ENCODE measurements at places on chromosomes 2 and 18. TPM values are rescaled to one million over a fixed set of nuclear protein-coding genes. Genes with fewer than 3 reads are reported as not detected.

DNA sequence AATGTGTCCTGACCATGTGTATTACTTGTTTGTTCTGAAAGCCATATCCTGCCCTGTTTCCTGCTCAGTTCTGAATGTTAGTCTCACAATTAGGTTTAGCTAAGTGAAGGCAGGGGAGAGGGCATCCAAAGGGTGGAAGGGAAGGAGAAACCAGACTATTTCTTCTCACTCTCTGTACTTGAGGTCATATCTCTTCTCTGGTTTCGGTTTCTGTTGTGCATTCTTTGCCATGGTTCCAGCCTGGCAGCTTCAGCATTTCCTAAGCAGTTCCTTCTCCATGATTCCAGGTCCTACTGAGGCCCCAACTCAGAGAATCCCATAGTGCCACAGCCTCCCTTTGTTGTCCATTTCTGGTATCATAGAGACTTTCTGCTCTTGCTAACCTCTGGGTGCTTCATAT, 40.3 kb upstream of the HNMT start:
- no peak overlapping the region for H3K27ac ChIP-seq
- DNase-seq: no peak
- H3K4me1 ChIP-seq: no peaks in the 10 kb centered on the region
- no peaks in the 10 kb centered on the region for H3K36me3 ChIP-seq
- H3K27me3 ChIP-seq: no peaks in the 10 kb centered on the region
- no peak overlapping the region for H3K4me3 ChIP-seq

DNA sequence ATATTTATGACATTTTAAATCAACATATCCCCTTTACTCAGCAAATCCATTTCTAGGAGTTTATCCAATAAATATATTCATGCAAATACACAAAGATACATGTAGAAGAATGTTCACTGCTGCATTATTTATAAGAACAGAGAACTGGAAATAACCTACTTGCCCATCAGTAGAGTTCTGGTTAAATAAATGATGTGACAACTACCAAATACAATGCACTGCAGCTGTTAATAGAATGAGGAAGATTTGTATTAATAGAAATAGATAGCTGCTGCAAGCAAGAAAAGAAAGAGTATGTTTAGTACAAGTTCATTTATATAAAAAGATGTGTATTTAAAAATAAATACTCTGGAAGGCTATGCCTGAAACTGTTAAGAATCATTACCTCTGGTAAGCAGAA, 49.3 kb upstream of the CSRNP3 start:
- DNase-seq: no peak
- H3K36me3 ChIP-seq: no peaks in the 10 kb centered on the region
- no peaks in the 10 kb centered on the region for H3K4me1 ChIP-seq
- H3K27me3 ChIP-seq: no peaks in the 10 kb centered on the region
- H3K27ac ChIP-seq: no peak overlapping the region

- no peaks in the 10 kb centered on the region for H3K36me3 ChIP-seq
- no peaks in the 10 kb centered on the region for H3K27me3 ChIP-seq
- H3K4me1 ChIP-seq: no peaks in the 10 kb centered on the region
- no peak overlapping the region for H3K27ac ChIP-seq
Observed at GRCh38 chr2:147782141-147782930, 62.5 kb upstream of the ACVR2A start.

DNA sequence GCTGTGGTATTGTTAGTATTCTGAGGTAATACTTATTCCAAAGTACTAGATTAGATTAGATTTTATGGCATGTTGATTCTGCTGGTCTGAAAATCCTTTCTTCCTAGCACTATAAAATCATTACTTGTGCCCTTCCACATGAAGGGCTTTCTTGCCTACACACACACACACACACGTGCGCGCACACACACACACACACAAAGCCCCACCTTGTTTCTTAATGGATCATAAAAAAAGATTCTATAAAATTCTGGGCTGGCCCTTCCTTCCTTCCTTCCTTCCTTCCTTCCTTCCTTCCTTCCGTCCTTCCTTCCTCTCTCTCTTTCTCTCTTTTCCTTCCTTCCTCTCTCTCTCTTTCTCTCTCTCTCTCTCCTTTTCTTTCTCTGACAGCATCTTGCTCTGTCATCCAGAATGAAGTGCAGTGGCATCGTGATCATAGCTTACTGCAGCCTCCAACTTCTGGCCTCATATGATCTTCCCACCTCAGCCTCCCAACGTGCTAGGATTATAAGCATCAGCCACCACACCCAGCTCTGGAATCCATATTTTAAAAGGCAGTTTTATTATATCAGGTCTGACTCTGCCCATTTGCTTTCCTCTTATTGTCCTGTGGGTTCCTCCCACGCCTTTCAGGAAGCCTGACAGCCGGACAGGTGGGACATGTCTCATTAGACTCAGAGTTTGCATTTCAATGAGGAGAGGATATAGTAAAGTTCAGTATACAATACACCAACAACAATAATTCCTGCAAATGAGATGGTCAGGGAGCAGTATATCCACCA, 321.1 kb downstream of the PIK3C3 start:
- no peak overlapping the region for H3K27ac ChIP-seq
- no peak overlapping the region for H3K4me3 ChIP-seq
- DNase-seq: no peak

GRCh38 chr2:101745711-101746694, 48.5 kb downstream of the MAP4K4 start:
- H3K27me3 ChIP-seq: no peaks in the 10 kb centered on the region
- DNase-seq: no peak
- no peak overlapping the region for H3K4me3 ChIP-seq
- no peaks in the 10 kb centered on the region for H3K36me3 ChIP-seq

DNA sequence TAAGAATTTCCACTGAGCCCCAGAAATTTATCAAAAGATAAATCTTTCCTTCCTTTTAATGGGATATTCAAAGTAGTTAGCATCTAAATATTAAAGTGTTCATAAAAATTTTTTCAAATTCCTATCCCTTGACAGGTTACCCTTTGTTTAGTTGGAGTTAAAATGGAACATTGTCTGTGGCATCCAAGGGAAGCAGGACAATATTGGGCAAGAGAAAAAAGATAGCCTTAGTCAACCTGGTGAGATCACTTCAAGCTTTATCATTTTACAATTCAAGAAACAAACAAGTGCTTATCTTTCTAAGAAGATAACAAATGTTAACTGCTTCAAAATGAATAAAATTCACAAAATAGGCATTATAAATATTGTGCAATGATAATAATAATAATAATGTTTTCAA, 21.7 kb downstream of the NR4A2 start:
- H3K27ac ChIP-seq: no peak overlapping the region
- no peak overlapping the region for H3K4me3 ChIP-seq
- H3K27me3 ChIP-seq: no peaks in the 10 kb centered on the region
- H3K4me1 ChIP-seq: no peaks in the 10 kb centered on the region
- H3K36me3 ChIP-seq: no peaks in the 10 kb centered on the region

DNA sequence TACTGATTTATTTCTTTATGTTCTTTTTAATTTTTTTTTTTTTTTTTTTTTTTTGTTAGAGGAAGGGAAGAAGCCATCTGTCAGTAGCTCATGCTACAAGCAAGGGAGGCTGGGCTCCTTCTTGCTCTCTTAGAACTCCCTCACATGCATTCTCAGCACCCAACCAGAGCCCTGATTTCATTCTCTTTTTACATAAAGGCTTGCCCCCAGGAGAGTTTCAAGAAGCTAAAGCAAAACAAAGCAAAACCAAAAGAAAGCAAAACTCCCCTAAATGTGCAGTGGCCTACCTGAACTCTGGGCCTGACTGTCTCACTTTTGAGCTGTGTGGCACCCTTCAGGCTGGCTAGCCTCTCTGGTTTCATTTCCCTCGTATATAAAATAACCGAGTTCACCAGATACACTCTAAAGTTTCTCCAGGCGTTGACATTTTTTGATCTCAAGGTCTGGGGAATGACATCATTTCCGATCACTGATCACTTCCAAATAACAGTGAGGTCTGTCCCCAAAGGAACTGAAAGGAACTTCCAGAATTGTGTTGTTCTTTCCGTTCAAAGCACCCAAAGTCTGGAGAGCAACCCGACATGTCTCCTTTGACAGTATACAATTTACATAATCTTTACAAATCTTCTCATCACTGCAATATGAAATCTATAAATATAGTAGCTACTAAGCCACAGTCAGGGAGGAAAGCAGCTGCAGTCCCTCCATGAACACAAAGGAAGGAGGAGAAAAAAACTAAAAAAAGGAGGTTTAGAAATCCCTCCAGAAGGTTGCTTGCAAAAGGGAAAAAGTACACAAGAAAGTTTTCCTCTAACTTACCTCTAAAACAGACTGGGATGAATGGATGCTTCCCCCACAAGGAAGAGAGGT, 145.6 kb upstream of the NCK2 start:
- H3K27me3 ChIP-seq: no peaks in the 10 kb centered on the region
- no peaks in the 10 kb centered on the region for H3K36me3 ChIP-seq
- no peak for DNase-seq
- H3K27ac ChIP-seq: no peak overlapping the region

- DNase-seq: no peak
- H3K27ac ChIP-seq: no peak overlapping the region
Observed at GRCh38 chr18:46462523-46462922, 194.5 kb downstream of the LOXHD1 start.

GRCh38 chr2:71174207-71174606, 43.8 kb downstream of the MPHOSPH10 start:
- no peak for DNase-seq
- H3K27me3 ChIP-seq: no peaks in the 10 kb centered on the region
- no peaks in the 10 kb centered on the region for H3K4me1 ChIP-seq
- H3K4me3 ChIP-seq: no peak overlapping the region

GRCh38 chr2:9336576-9337314, 86.6 kb downstream of the ITGB1BP1 start:
- no peaks in the 10 kb centered on the region for H3K36me3 ChIP-seq
- peak overlapping the region; percentile 73 for H3K27ac ChIP-seq
- H3K4me3 ChIP-seq: no peak overlapping the region
- peaks cover 18% of the 10 kb centered on the region for H3K4me1 ChIP-seq

DNA sequence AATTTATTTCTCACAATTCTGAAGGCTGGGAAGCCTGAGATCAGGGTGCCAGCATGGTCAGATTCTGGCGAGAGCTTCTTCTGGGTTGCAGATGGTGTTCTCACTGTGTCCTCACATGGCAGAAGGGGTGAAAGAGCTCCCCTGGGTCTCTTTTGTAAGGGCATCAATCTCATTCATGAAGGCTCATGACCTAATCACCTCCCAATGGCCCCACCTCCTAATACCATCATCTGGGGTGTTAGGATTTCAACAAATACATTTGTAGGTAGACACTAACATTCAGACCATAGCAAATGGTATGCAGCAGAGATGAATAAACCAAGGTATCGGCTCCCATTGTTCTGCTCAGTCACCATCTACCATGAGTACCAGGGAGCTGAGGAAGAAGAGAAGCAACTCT, 32.7 kb downstream of the YPEL5 start:
- H3K4me1 ChIP-seq: no peaks in the 10 kb centered on the region
- DNase-seq: no peak
- H3K36me3 ChIP-seq: no peaks in the 10 kb centered on the region
- no peak overlapping the region for H3K4me3 ChIP-seq

- no peaks in the 10 kb centered on the region for H3K36me3 ChIP-seq
- H3K27ac ChIP-seq: peak overlapping the region; percentile 75
- peaks cover 18% of the 10 kb centered on the region for H3K4me1 ChIP-seq
- no peak for DNase-seq
- no peaks in the 10 kb centered on the region for H3K27me3 ChIP-seq
- no peak overlapping the region for H3K4me3 ChIP-seq
Observed at GRCh38 chr18:48616484-48617255, 77.8 kb downstream of the CTIF start.

- H3K4me3 ChIP-seq: no peak overlapping the region
- no peak for DNase-seq
- no peak overlapping the region for H3K27ac ChIP-seq
- H3K27me3 ChIP-seq: no peaks in the 10 kb centered on the region
- H3K36me3 ChIP-seq: no peaks in the 10 kb centered on the region
Observed at GRCh38 chr2:5473635-5474034, 218.5 kb upstream of the SOX11 start.

GRCh38 chr2:215921895-215922294, 91.5 kb downstream of the MREG start:
- no peak overlapping the region for H3K4me3 ChIP-seq
- no peaks in the 10 kb centered on the region for H3K4me1 ChIP-seq
- H3K36me3 ChIP-seq: no peaks in the 10 kb centered on the region
- H3K27me3 ChIP-seq: no peaks in the 10 kb centered on the region
- H3K27ac ChIP-seq: no peak overlapping the region

GRCh38 chr2:215554689-215555498, 119.0 kb upstream of the FN1 start:
- no peaks in the 10 kb centered on the region for H3K36me3 ChIP-seq
- H3K4me3 ChIP-seq: no peak overlapping the region
- H3K27ac ChIP-seq: no peak overlapping the region
- no peaks in the 10 kb centered on the region for H3K4me1 ChIP-seq

GRCh38 chr2:201930043-201930442, 103.6 kb upstream of the FZD7 start:
- no peaks in the 10 kb centered on the region for H3K36me3 ChIP-seq
- DNase-seq: no peak
- H3K4me1 ChIP-seq: no peaks in the 10 kb centered on the region

GRCh38 chr2:142930835-142931398, 53.5 kb downstream of the KYNU start:
- H3K27me3 ChIP-seq: no peaks in the 10 kb centered on the region
- no peaks in the 10 kb centered on the region for H3K4me1 ChIP-seq
- no peak for DNase-seq
- H3K36me3 ChIP-seq: no peaks in the 10 kb centered on the region
- no peak overlapping the region for H3K4me3 ChIP-seq
- H3K27ac ChIP-seq: no peak overlapping the region

GRCh38 chr2:105924271-105924670, 179.6 kb downstream of the NCK2 start:
- no peaks in the 10 kb centered on the region for H3K36me3 ChIP-seq
- H3K27ac ChIP-seq: no peak overlapping the region
- H3K4me1 ChIP-seq: no peaks in the 10 kb centered on the region
- H3K4me3 ChIP-seq: no peak overlapping the region

DNA sequence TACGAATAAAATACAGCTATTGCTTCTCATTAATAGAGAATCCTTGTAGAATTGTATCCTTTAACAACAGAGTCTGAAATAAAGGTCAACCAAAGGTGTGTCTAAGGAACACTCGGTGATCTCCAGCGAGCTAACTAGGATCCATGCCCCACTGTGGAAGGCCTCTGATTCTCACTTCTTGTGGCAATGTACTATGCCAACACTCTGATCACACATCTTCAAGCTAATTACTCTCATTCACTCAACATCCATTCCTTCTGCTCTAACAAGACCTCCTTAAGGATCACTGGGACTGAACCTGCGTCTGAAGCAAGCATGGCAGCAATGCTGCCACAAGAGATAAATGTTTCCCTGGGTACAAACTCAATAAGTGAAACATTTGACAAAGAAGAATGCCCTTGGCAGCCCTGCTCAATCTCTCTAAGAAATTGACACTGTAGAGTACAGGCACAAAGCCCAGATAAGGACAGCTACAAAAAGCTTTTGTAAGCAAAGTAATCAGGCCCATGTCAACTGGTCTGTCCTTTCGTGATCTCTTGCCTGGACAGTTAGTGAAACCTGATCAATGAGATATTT, 74.6 kb upstream of the PARD3B start:
- H3K4me1 ChIP-seq: peaks cover 16% of the 10 kb centered on the region
- H3K4me3 ChIP-seq: no peak overlapping the region
- H3K27ac ChIP-seq: no peak overlapping the region

The C2orf66 gene
- not detected for total RNA-seq

The GPR45 gene
- not detected for total RNA-seq

The TM4SF20 gene
- not detected for total RNA-seq

The SH3BP4 gene
- total RNA-seq: 22.8 TPM

The FASTKD1 gene
- total RNA-seq: 6.7 TPM

The FTCDNL1 gene
- 3.9 TPM for total RNA-seq

The G6PC2 gene
- total RNA-seq: not detected

The TIGD1 gene
- total RNA-seq: 4.4 TPM

The ABCG5 gene
- total RNA-seq: not detected

The CAPN13 gene
- not detected for total RNA-seq

The EVA1A gene
- total RNA-seq: 1.6 TPM

The ACOXL gene
- not detected for total RNA-seq

Measured in tibial nerve (tissue), 4 donors.